ENCODE measurements at places on chromosomes 12 and 14.

DNA sequence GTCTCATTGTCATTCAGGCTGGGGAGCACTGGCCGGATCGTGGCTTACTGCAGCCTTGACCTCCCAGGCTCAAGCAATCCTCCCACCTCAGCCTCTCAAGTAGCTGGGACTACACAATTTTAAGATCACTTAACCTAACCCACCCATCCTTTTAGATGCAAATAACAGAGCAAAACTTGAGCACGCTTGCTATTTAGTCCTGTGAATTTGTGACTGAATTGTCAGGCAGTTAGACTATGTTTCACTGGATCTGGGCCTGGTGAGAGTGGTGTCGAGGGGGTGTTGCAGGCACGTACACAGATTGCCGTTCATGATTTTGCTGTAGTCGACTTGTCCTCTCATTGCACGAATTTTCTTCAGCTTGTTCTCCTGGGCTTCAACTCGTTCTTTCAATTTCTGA is 38.2 kb downstream of the ZFYVE21 start:
- no peaks in the 10 kb centered on the region for H3K27me3 ChIP-seq
- DNase-seq, result peak; percentile 1
- H3K27ac ChIP-seq, result no peak overlapping the region
- no peaks in the 10 kb centered on the region for H3K4me1 ChIP-seq
- H3K4me3 ChIP-seq, result no peak overlapping the region

- H3K4me3 ChIP-seq, result no peak overlapping the region
- no peaks in the 10 kb centered on the region for H3K36me3 ChIP-seq
- H3K27me3 ChIP-seq, result no peaks in the 10 kb centered on the region
- DNase-seq, result no peak
- no peaks in the 10 kb centered on the region for H3K4me1 ChIP-seq
Measured at GRCh38 chr12:113010701-113011100, 32.4 kb downstream of the OAS2 start.

- no peaks in the 10 kb centered on the region for H3K4me1 ChIP-seq
- H3K27ac ChIP-seq, result no peak overlapping the region
- DNase-seq, result no peak
- no peaks in the 10 kb centered on the region for H3K27me3 ChIP-seq
- H3K36me3 ChIP-seq, result no peaks in the 10 kb centered on the region
Measured at GRCh38 chr14:97827746-97828145, 1030.6 kb downstream of the VRK1 start.

- H3K4me1 ChIP-seq, result no peaks in the 10 kb centered on the region
- no peaks in the 10 kb centered on the region for H3K36me3 ChIP-seq
- no peak overlapping the region for H3K27ac ChIP-seq
- H3K27me3 ChIP-seq, result no peaks in the 10 kb centered on the region
Measured at GRCh38 chr14:61355892-61356325, 34.5 kb downstream of the PRKCH start.

- H3K27ac ChIP-seq, result no peak overlapping the region
- no peaks in the 10 kb centered on the region for H3K27me3 ChIP-seq
- no peaks in the 10 kb centered on the region for H3K36me3 ChIP-seq
- DNase-seq, result no peak
- H3K4me3 ChIP-seq, result no peak overlapping the region
- H3K4me1 ChIP-seq, result no peaks in the 10 kb centered on the region
Measured at GRCh38 chr12:3231399-3231876, 154.3 kb downstream of the TSPAN9 start.

GRCh38 chr14:85663256-85663655 is 133.3 kb downstream of the FLRT2 start:
- H3K36me3 ChIP-seq, result no peaks in the 10 kb centered on the region
- no peaks in the 10 kb centered on the region for H3K4me1 ChIP-seq
- no peak overlapping the region for H3K4me3 ChIP-seq
- no peaks in the 10 kb centered on the region for H3K27me3 ChIP-seq
- DNase-seq, result no peak
- H3K27ac ChIP-seq, result no peak overlapping the region

- no peak for DNase-seq
- H3K27ac ChIP-seq, result no peak overlapping the region
- H3K4me1 ChIP-seq, result no peaks in the 10 kb centered on the region
- H3K27me3 ChIP-seq, result peaks cover 88% of the 10 kb centered on the region
- no peaks in the 10 kb centered on the region for H3K36me3 ChIP-seq
- no peak overlapping the region for H3K4me3 ChIP-seq
Measured at GRCh38 chr14:60512126-60512525, 3.2 kb downstream of the SIX6 start.
